ENCODE measurements at places on chromosomes 4 and X. TPM values are rescaled to one million over a fixed set of nuclear protein-coding genes. Genes with fewer than 3 reads are reported as not detected.

DNA sequence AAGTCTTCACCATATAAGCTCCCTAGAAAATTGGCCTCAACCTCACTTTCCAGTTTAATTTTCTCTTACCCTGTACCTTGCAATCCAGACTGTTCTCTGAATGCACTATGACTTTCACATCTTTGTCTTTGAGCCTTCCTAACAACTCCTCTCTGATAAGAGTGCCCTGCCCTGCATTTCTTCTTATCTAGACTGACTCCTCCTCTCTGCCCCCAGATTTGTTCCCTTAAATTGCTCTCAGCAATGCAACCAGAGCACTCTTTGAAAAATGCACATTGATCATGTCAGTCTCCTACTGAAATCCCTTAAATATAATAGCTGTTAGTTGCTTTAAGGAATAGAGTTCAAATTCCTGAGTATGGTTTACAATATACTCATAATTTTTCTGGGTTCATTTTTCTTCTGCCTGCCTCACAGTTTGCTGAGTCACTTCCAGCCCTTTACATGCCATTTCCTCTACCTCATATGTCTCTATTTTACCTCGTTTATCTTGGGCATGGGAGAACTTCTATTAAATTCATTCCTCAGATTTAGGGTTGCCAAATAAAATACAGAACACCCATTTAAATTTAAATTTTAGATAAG is 582.7 kb upstream of the AADAT start:
- no peak for DNase-seq

DNA sequence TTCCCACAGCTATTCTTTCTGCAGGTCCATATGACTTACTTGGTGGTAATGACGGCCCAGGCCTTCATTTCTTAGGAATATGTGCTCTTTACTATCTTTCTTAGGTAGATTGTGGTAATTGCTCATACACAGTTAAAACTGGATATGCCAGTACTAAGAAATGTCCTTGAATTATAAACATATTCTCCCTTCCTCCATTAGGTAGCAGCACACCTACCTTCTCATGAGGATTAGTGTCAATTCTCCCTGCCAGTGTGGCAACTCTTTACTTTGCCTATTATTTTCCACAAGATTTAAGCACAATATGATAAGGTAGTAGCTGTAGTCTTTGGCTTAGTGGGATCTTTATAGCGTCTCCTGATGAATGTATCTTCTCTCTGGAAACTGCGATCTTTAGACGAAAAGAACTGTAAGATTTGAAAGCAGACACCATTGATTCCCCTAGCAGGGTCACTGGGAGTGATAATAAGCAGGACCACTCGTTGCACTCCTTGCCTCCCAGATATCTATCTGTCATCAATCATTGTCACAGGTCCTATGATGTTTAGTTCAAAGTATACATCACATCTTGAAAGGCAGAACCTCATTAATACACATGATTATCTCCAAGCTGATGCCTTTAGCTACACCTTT is 1240.7 kb downstream of the C4orf33 start:
- DNase-seq = no peak

DNA sequence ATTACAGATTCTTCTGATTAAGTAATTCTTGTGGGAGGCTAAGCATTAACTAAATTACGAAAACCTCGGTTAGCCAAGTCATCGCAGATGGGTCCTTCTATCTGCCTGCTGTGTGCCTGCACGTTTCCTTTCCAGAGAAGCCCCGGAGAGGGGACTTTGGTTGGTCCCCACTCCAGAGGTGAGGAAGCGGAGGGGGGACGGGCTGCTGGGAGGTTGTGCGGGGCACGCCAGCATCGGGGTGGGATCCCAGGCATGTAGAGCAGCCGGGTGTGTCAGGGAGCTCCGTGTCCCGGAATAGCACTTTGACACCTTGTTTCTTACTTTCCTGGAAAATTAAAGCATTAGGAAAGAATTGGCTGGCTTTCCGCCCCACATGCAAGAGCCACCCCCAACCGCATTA is 26.6 kb downstream of the PIGG start:
- DNase-seq = no peak

DNA sequence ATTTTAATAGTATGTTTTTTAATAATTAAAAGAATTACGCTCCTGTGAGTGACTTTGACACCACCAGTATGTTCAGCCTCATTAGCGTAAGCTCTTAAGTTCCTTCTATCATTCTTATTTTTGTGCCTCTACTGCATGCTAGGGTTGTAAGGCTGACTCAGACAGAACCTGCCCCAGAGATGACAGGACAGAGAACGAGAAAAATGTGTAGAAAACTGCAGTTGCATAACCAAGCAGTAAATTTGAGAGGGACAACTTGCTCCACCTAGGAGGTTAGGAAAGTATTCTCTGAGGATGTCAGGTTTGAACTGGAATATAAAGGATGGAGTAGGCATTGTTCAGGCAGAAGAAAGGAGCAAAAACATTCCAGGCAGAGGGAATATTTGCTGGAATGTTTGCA is 98.7 kb downstream of the NFKB1 start:
- DNase-seq = no peak

GRCh38 chr4:175983636-175984035 is 82.0 kb upstream of the WDR17 start:
- DNase-seq = no peak

GRCh38 chr4:151236036-151236435 is 40.9 kb upstream of the PRSS48 start:
- DNase-seq = no peak

DNA sequence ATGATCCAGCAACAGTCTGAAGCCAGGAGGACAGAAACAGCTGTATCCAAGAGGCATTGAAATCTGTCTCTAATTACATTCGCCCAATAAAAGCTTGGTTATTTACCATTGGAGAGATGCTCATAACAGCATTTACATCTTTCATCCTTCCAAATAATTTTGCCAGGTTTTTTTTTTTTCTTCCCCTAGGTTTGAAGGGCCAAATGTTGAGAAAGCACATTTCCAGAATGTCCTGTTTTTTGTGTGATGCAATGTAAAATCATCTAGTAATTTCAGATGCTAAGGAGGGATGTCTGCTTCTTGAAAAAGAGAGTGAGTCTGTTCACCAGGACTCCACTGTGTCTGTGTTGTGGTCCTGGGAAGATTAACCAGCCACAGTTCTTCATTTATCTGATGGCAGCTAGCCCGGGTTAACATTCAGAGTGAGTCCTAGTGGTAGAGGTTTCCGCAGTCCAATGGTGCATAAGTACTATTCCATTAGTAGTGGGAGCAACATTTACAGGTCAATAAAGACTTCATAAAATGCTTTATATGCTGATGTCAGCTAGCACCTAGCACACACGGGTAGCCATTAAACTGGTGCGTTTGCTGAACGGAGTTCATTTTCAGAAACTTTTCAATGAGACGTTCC is 406.8 kb downstream of the STIM2 start:
- DNase-seq = no peak

DNA sequence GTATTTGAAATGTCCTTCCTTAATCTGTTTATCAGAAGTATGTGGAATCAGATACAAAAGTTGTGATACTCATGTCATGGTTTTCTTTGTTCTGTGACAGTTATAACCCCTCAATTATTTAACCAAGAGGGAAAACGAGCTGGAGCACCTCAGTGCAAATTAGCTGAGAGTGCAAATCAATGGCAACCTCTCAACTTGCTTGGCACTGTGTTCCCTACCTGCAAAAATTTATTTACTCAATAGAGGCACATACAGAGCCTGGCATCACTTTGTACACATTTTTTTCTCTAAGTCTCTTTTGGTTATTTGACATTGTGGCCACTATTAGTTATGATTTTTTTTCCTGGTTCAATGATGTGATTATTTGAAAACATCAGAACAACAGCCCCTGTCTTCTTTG is 186.2 kb downstream of the STIM2 start:
- DNase-seq = no peak

- no peak for DNase-seq
Measured at GRCh38 chr4:175927121-175927520, 115.1 kb upstream of the GPM6A start.

GRCh38 chr4:143654571-143654970 is 45.9 kb downstream of the FREM3 start:
- no peak for DNase-seq

GRCh38 chr4:162115333-162115732 is 48.5 kb downstream of the FSTL5 start:
- DNase-seq = no peak

DNA sequence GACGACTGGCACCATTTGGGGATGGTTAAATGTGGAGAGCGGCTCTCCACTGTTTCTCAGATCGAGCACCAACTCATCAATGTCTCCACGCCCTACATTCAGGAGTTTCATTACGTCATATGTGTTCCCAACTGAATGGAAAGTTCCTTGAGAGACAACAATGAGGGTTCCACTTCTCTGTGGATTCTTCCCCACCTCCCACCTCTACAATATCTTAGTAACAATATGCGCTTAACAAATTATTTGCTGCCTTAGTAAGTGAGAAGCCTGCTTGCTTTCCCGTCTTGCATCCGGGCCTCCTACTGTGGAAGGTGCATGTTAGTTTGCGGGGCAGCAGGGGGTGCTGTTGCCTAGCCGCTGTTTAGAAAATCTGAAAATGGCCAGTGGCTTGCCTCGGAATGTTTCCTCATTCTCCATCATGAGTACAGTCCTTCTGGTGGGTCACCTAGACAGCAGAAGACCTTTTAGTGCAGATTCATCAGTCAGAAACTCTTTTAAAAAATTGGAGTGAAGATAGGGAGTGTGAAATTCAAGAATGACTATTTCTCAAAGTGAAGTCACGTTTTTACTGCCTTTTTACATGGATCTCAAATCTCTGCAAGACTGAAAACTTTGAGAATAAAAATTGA is 55.7 kb downstream of the PHOX2B start:
- no peak for DNase-seq

- no peak for DNase-seq
Measured at GRCh38 chr4:85788604-85789003, 313.7 kb downstream of the ARHGAP24 start.

The FAM241A gene
- polyA plus RNA-seq = 1.9 TPM

The ZNF330 gene
- polyA plus RNA-seq = 32.1 TPM

The SYAP1 gene
- polyA plus RNA-seq = 16.6 TPM

The C4orf51 gene
- not detected for polyA plus RNA-seq

The SAGE1 gene
- polyA plus RNA-seq = not detected

The ADH6 gene
- polyA plus RNA-seq = 39.2 TPM

The ZAR1 gene
- not detected for polyA plus RNA-seq

The PRDM5 gene
- polyA plus RNA-seq = 2.6 TPM

Measured in kidney (tissue), 22 donors.